HFF-Myc (cell line): ENCODE measurements at places on chromosomes 12 and 14.

DNA sequence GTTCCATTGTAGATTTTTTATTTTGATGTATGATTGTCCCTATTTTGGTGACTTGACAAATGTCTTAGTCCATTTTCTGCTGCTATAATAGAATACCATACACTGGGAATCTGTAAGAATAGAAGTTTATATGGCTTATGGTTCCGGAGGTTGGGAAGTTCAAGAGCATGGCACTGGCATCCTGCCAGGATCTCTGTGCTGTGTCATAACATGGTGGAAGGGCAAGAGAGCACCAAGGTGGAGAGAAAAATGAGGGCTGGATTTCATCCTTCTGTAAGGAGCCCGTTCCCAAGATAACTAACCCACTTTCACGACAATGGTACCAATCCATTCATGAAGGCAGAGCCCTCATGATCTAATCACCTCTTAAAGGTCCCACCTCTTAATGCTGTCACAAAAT lies 176.7 kb downstream of the TMEM132D start:
- no peak for DNase-seq

GRCh38 chr12:53223389-53224060 lies 8.5 kb downstream of the RARG start:
- DNase-seq, result no peak

GRCh38 chr12:18868717-18869116 lies 130.8 kb downstream of the CAPZA3 start:
- no peak for DNase-seq

DNA sequence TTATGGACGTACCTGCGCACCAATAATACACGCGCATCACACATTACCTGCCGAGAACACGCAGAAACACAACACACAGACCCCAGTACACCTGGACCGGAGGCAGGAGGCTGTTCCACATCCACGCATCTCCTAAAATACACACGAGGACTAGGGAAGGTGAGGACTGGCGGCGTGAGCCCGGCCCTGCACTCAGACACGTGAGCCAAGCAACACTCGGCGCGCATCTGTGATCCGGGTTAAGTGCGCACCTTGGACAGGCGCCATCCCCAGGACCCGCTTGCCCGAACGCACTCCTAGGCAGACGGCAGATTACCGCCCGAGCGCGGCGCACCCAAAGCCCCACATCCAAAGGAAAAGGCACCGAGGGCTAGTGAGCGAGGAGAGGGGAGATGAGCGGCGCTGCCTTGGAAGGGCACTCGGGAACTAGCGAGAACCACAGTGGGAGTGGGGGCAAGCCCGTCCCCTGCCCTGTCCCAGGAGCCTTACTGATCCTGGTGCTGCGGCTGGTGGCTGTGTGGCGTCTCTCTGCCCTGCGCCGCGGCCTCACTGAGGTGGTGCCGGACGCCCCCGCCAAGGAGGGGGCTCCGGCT lies 417 bp downstream of the GLS2 start:
- no peak for DNase-seq

- DNase-seq, result peak; percentile 2
Measured at GRCh38 chr12:125402874-125403789, 337.9 kb downstream of the AACS start.

GRCh38 chr14:29918981-29919380 lies 8.7 kb downstream of the PRKD1 start:
- no peak for DNase-seq
